ENCODE measurements at places on chromosomes 3 and 15. TPM values are rescaled to one million over a fixed set of nuclear protein-coding genes. Genes with fewer than 3 reads are reported as not detected.

IL17RC gene
- total RNA-seq, result 0.66 TPM

FHIT gene
- total RNA-seq, result 15.5 TPM

SIDT1 gene
- total RNA-seq, result 74.2 TPM

SLC9C1 gene
- not detected for total RNA-seq

SENP8 gene
- 1.4 TPM for total RNA-seq

NBEAL2 gene
- 46.0 TPM for total RNA-seq

- no peaks in the 10 kb centered on the region for H3K36me3 ChIP-seq
- H3K27me3 ChIP-seq, result peaks cover 6% of the 10 kb centered on the region
- no peak overlapping the region for H3K27ac ChIP-seq
- H3K4me1 ChIP-seq, result no peaks in the 10 kb centered on the region
- no peak for DNase-seq
Observed at GRCh38 chr3:73493543-73494308, 131.0 kb downstream of the PDZRN3 start.

- DNase-seq, result no peak
- peaks cover 5% of the 10 kb centered on the region for H3K4me1 ChIP-seq
- H3K27me3 ChIP-seq, result no peaks in the 10 kb centered on the region
- no peak overlapping the region for H3K27ac ChIP-seq
Observed at GRCh38 chr3:45434996-45435395, 46.6 kb downstream of the LARS2 start.

- no peak overlapping the region for H3K4me3 ChIP-seq
- peaks cover 75% of the 10 kb centered on the region for H3K4me1 ChIP-seq
- H3K27me3 ChIP-seq, result no peaks in the 10 kb centered on the region
- peak; percentile 45 for DNase-seq
- peaks cover 3% of the 10 kb centered on the region for H3K36me3 ChIP-seq
Observed at GRCh38 chr3:52228266-52228665, 2.8 kb upstream of the TLR9 start.

DNA sequence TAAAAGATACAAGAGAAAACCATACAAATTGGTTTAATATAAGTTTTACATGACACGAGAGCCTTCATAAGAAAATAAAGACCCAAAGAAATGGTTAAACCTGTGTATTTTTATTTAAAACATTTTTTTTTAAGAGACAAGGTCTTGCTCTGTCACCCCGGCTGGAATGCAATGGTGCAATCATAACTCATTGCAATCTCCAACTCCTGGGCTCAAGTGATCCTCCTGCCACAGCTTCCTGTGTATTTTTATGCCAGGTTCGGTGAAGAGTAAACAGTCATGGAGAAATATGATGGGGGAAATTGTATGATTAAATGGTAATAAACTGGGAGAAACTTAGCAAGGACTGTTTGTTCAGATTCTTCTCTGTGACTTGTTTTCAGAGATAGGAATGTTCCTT is 441.0 kb downstream of the TUSC7 start:
- DNase-seq, result no peak
- H3K36me3 ChIP-seq, result no peaks in the 10 kb centered on the region
- H3K4me3 ChIP-seq, result no peak overlapping the region
- no peaks in the 10 kb centered on the region for H3K27me3 ChIP-seq

DNA sequence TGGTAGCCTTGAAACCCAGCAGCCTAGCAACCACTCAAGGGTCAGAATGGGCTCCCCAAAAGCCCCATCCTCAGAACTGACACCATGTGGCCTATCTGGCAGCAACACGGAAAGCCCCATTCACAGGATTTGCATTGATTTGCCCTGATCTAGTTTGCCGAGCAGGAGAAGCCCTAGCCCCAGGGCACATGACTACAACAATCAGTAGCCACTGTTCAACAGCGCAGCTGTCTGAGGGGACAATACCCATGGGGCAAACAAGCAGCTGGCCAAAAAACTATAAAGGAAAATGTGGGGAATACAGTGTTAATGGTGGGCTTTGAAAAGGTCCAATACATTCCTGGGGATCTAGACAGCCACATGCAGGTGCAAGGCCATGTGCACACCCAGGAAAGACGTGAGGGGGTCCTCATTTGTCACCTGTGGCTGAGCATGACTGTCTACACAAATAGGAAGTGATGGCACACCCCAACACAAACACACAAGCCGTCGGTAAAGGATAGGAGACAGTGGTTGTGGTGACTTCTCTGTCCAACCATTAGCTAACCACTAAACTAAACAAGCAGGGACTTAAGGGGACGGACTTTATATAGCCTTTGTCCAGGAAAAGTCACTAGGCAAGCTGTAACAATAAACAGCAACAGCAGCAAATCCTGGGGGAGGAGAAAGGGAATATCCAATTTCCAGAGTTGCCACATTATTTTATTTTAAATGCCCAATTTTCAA is 113.7 kb downstream of the LRIG1 start:
- H3K27ac ChIP-seq, result peak overlapping the region; percentile 43
- H3K4me3 ChIP-seq, result no peak overlapping the region
- no peaks in the 10 kb centered on the region for H3K27me3 ChIP-seq
- peaks cover 62% of the 10 kb centered on the region for H3K36me3 ChIP-seq
- no peak for DNase-seq

DNA sequence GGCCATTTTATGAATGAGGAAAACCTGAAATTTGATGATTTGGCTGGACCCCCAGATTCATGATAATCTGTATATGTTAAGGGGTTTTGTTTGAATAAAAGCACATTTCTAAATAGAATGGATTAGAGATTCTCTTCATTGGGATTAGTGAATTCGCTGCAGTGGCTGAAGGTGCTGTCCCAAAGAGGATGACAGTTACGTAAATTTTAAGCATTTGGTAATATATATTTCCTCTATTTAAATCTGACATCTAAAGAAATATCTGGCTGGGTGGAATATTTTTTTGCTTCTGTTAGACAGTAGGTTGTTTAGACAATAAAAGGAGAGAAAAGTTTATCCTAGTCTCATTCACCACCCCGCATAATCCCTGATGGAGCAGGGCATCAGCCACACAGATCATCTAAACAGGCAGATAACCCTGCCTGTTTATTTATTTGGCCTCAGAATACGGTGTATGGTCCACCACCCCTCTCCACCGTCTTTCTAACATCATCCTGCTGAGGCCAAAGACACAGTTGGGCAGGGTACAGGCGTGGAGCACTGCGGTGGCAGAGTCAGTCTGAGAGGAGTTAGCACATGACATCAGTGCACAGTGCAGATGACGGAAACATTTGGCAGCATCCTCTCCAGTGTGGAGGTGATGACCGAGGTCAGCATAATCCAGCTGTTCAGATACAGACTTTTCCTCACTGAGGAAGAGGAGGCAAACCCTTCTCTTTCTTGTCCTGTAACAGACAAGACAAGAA is 20.4 kb upstream of the NFKBIZ start:
- H3K4me3 ChIP-seq, result peak overlapping the region; percentile 98
- peak overlapping the region; percentile 99 for H3K27ac ChIP-seq

GRCh38 chr3:154842536-154842935 is 237.6 kb upstream of the MME start:
- H3K27me3 ChIP-seq, result peaks cover 1% of the 10 kb centered on the region
- H3K36me3 ChIP-seq, result no peaks in the 10 kb centered on the region
- DNase-seq, result no peak
- H3K27ac ChIP-seq, result no peak overlapping the region
- H3K4me1 ChIP-seq, result no peaks in the 10 kb centered on the region
- no peak overlapping the region for H3K4me3 ChIP-seq

DNA sequence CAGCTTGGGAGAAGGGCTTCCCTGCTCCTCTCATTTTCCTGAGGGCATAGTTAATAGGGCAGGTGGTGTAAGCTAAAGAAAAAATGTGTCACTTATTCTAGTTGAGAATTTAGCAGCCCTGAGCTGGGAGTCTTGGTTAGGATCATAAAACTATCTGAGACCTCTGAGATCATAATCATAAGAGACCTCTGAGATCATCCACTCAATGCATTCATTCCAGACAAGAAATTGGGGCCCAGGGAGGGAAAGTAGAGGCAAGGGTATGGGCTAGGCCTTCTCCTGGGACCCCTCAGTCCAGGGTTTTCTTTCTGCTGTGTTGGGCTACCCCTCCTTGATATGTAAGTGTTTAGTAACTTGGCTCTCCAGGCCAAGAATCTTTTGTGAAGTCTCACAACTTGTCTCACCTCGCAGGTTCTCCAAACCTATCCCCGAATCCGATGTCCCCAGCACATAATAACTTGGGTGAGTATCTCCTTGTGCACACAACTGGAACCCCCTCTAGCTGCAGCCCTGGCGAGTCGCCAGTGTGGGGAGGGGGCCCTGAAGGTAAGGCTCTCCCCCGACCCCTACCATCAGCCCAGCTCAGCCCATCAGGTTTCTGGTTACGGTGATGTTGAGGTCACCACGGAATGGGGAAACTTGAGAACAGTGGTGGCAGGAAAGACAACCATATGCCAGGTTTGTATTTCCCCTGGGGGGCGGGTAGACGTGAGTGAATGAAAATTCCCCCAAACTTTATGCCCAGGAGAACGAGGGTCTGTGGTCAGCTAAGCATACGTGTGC is 84.1 kb downstream of the AAGAB start:
- H3K27me3 ChIP-seq, result no peaks in the 10 kb centered on the region
- no peak for DNase-seq
- H3K27ac ChIP-seq, result no peak overlapping the region
- peaks cover 49% of the 10 kb centered on the region for H3K36me3 ChIP-seq

GRCh38 chr3:153744889-153745288 is 376.3 kb upstream of the ARHGEF26 start:
- no peaks in the 10 kb centered on the region for H3K4me1 ChIP-seq
- no peaks in the 10 kb centered on the region for H3K27me3 ChIP-seq
- no peak for DNase-seq
- H3K4me3 ChIP-seq, result no peak overlapping the region
- H3K36me3 ChIP-seq, result no peaks in the 10 kb centered on the region
- no peak overlapping the region for H3K27ac ChIP-seq

DNA sequence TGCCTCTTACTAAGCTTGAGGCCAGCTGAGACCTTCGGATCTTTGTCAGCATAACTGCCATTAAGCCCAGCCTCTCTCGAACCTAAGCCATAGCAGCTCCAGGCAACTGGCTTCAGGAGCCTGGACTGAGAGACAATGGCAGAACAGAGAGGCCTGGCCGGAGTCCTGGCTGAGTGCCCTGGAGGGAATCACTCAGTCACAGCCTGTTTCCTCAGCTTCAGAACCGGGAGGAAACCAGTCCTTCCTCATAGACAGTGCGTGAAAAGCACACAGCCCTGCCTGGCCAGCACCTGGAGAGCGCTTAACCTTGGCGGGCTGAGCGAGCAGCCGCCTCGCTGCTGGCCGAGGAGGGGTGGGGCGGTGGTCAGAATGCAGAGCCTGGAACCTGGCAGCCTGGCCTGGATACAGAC is 21.6 kb downstream of the RNU5B-1 start:
- no peaks in the 10 kb centered on the region for H3K4me1 ChIP-seq
- no peaks in the 10 kb centered on the region for H3K27me3 ChIP-seq
- H3K4me3 ChIP-seq, result no peak overlapping the region
- no peaks in the 10 kb centered on the region for H3K36me3 ChIP-seq

- no peaks in the 10 kb centered on the region for H3K36me3 ChIP-seq
- H3K4me1 ChIP-seq, result no peaks in the 10 kb centered on the region
- no peak for DNase-seq
- no peak overlapping the region for H3K27ac ChIP-seq
- H3K4me3 ChIP-seq, result no peak overlapping the region
- H3K27me3 ChIP-seq, result peaks cover 14% of the 10 kb centered on the region
Observed at GRCh38 chr3:140470962-140471361, 206.9 kb upstream of the TRIM42 start.
